SIG-M5 (cell line): ENCODE measurements at places on chromosomes 12 and 14.

DNA sequence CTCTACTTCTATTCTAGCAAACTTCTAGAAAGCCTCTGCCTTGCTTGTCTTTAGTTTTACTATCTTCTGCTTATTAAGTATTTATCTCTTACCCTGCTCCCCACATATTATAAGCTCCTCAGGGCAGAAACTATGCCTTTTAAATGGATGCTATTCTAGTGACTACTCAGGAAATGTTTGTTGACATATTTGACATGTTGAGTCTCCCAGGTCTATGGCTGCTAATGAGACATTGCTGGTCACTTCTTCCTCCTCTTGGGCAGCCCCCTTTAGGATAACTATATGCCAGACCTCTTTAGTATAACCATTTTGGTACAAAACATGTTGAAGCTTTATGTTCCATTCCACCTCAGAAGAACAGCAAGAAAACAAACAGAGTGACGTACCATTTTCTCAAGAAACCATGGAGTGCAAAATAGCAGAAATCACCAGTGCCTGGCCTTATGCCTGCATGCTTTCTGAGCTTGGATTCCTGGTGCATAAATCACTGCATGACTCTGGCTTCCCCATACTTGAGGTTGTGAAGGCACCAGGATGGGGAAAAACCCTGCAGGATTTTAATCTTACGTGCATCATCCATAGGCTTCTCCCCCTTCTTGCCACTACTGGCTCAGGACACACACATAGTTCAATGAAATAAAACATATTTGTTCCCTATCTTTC is 202.6 kb downstream of the TMX1 start:
- DNase-seq = no peak

DNA sequence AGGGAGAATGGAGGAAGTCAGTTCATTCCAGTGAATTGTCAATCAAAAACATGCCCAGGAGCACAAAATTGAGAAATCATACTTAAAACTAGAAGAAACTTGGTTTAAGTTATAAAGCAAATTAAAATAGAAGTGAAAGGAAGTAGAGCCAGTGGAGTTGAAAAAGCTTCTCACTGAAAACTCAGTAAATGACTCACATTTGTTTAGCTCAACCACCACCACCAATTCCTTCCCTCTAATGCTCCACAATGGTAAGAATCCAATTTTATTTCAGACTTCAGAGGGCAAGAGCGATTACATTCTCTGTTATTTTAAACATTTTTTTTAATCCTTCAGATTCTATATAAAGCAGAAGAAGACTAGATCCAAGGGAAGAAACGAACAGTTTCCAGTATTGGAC is 19.4 kb downstream of the UTP20 start:
- DNase-seq = no peak

DNA sequence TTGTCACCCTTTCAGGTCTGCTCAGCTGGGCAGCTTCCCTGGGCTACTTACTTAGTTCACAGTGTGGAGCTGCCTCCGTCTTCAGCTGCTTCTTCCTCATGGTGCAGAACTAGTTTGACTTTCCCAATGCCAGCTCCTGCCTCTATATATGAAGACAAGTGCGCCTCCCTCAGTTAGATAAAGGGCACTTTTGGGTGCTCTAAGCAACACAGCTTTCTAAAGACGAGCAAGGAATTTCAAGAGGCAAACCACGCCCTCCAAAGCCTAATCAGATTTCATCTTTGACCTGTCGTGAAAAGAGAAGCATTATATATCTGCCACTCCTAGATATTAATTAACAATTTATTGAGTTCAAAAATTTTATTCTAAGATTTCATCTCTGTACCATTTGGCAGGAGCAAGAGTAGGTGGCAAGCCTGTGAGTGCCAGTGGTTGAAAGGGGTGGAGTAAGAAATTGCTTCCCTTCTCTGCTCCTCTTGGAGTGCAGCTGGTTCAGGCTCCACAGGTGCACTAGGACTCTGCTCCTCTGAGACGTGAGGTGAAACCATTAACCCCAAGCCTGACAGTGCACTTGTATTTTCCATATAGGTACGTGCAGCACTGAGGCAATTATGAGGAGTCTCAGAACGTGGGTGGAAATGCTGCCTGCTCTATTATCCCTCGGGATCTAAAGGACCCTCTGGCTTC is 2.1 kb upstream of the SLC11A2 start:
- peak; percentile 45 for DNase-seq

DNA sequence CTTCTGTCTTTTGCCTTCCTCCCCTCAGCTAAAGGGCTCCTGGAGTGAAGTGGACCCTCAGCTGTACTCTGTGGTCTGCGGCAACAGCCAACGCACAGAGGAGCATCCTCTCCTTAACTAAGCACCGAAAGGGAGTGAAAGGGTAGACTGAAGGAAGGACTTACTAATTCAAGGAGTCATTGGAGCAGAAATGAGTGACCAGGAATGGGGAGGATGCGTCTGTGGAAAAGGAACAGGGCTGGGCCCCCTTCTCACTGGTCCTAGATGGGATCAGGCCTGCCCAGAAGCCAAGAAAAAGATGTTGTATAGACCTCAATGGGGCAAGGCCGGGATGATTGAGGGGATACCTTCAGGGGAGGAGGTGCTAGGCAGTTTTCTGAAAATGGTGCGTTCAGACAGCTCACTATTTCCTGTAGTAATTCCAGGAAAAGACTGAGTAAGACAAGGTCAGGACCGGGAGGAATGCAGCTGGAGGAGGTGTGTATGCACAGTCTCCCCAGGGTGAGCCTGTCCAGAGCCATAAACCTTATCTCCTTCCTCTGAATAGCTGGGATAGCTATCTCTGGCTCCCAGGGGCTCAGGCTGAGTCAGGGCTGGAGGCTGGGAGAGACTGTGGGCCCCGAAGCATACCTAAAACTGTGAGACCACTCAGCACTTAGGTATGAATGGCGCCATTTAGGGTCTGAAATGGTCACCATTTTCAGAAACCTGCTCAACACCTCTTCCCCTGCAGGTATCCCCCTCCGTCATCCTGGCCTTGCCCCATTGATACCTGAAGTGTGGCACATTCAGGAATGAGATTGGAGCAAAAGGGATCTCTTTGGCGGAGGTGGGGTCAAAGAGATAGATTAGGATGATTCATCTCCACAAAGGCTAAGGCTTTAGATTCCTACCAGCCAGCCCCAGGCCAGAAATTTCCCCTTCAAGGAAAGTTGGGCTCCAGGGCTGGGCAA is 20.2 kb upstream of the KRT8 start:
- no peak for DNase-seq

- no peak for DNase-seq
These were observed 41.8 kb downstream of the DGLUCY start for GRCh38 chr14:91155626-91156089.
